ENCODE measurements at places on chromosomes 12 and 14.

DNA sequence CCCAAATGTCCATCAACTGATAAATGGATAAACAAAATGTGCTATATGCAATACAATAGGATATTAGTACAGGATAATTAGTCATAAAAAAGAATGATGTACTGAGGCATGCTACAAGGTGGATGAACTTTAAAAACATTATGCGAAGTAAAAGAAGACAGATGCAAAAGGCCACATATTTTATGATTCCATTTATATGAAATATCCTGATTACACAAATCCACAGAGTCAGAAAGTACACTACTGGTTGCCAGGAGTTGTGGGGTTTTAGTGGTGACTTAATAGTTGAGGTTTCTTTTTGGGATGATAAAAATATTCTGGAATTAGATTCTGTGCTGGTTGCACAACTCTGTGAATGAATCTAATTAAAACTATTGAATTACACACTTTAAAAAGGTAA, 12.6 kb downstream of the TRIM9 start:
- DNase-seq = no peak

DNA sequence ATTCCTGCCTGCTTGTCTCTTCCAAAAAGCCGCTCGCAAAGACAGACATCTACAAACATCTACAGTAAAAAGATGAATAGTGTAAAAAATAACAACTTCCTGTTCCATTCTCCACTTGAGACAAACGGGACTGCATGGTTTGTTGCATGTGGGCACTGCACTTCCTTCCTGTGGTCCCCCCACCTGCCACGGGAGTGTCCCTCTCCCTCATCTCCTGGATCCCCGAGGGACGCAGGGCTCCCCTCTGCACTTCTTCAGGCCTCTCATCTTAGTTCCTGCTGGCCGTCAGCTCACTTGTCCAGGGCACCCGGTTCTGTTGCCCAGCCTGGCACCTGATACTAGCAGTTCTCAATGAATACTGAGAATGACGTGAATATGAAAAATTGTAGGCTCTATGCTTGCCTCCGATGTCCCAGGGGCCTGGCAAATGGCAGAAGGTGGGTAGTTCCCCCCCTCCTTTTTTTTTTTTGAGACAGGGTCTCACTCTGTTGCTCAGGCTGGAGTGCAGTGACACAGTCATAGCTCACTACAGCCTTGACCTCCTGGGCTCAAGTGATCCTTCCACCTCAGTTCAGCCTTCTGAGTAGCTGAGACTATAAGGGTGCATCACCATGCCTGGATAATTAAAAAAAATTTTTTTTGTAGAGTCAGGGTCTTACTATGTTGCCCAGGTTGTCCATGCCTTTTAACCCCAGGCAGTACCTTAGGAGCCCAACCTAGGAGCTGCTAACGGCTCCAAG, 3.5 kb upstream of the KLC1 start:
- no peak for DNase-seq

DNA sequence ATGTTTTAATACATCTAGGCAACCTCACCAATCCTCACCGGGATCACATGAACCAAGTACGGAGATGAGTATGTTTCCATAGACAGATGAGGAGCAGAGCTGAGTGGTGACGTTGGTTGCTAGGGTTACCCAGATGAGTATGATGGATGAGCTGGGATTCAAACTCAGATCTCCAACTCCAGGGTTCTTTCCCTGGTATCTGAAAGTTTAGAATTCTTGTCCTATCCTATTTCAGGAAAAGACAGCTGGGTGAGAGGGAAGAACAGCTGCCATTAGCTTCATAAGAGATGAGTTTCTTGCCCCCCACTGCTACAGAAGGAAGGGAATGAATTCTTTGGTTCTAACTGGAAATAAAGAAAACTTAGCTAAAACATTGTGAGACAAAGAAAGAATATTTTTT, 728.9 kb upstream of the TBX3 start:
- no peak for DNase-seq

DNA sequence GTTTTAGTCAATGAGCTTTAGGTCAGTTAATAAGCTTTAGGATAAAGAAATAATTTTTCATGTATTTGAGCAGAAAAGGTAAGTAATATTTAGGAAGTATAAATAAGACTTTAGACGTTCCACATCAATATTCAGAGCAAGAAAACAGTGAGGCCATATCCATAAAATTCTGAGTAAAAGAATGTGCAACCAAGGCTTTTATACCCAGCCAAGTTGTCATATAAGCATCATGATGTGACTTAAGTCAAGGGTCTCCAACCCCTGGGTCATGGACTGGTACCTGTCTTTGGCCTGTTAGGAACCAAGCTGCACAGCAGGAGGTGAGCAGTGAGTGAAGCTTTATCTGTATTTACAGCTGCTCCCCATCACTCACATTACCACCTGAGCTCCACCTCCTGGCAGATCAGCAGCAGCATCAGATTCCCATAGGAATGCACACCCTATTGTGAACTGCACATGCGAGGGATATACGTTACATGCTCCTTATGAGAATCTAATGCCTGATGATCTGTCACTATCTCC, 74.1 kb downstream of the ZNF664 start:
- no peak for DNase-seq

DNA sequence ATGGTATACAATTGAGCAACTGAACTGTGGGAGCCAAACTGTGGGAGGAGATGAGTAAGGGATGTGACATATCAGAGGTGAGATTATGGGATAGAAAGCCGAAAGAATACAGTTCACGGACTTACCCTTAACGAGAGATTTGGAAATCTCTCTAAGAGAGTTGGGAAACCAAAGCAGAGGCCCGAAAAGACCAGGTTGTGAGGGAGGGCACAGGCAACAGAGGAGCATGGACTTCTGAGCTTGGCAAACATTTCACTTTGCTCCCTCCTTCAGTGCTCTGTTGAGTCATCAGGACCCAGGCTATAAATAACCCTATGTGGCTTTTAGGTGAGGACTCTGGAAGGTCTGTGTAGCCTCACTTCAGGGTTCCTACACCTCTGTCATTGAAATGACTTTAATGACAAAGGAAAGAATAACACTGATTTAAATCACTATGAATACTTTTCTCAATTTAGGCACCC, 120.6 kb downstream of the TGFB3 start:
- DNase-seq = no peak

DNA sequence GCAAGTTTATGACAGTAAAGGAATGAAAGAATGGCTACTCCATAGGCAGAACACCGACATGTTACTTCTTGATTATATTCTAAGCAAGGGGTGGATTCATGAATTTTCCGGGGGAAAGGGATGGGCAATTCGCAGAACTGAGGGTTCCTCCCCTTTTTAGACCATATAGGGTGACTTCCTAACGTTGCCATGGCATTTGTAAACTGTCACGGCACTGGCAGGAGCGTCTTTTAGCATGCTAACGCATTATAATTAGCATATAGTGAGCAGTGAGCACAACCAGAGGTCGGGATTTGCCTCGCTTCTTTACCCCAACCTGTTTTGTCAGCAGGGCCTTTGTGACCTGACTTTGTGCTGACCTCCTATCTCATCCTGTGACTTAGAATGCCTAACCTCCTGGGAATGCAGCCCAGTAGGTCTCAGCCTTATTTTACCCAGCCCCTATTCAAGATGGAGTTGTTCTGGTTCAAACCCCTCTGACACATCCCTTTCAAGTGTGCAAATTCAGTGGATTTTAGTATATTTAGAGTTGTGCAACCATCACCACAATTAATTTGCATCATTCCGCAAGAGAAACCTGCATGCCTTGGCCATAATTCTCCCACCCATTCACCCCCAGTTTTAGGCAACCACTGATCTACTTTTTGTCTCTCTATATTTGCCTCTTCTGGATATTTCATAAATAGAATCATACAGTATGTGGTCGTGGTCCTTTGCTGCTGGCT, 27.4 kb downstream of the PALS1 start:
- DNase-seq = no peak

DNA sequence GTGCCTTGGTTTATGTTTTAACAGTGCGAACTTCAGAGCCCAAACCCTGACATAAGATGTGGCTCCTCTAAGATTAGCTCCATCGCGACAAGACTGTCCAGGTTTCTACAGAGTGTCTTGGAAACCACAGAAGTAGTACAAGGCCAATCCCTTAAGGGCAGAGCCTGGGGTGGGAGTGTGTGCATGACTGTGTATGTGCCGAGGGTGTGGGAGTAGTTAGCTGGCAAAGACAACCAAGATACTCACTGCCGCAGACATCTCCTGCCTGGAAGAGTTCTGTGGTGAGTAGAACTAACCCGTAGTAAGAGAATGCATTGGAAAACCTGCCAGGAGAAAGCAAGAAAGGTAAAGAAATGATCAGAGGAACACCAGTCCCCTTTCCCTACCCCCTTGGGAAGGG, 54.1 kb downstream of the DAO start:
- no peak for DNase-seq

DNA sequence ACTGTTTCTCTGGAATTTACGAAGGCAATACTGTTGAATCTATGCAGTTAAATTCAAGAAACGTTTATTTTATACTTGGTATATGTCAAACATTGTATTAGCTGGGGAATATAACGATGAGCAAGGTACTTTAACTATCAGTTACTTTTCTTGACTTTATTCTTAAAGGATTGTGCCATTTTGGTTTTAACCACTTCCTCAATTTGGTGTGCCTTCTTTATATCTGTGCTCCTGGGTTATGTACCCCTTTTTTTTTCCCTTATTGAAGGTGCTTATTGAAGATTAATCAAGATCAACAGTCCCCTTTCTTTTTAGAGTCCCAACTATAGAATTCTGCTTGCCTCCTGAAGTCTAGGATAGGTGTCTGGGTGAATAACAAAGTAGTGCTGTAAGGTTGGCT, 5.8 kb downstream of the RAB21 start:
- DNase-seq = no peak
